Activated T-helper 1 cell treated with anti-CD3 and anti-CD28 coated beads, Interleukin-2, amount 50 U/mL, for 16 hours (primary cell): ENCODE measurements at places on chromosomes 4 and X.

DNA sequence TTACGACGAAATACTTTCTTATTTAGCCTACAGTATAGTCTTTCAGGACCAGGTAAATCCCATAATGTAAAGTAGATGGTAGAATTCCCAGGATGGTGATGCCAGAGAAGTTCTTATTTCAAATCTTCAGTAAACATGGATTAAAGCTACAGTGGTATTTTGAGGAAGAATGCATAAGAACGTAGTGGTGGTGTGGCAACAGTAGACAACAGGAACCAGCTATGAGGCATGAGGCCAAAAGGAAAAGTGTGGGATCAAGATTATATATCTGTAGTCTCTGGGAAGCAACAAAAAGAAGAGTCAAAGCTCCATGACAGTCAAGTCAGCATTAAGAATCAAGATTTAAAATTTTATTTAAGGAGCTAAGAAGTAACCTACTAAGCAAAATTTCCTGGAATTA, 60.2 kb downstream of the METTL14 start:
- no peak for DNase-seq

GRCh38 chr4:2795893-2796848, 3.3 kb downstream of the SH3BP2 start:
- DNase-seq = no peak

- no peak for DNase-seq
These were observed 903.8 kb downstream of the STIM2 start for GRCh38 chr4:27764526-27764837.

GRCh38 chrX:38660395-38661102, 99.2 kb downstream of the TSPAN7 start:
- no peak for DNase-seq

GRCh38 chr4:156723951-156724668, 247.5 kb downstream of the PDGFC start:
- DNase-seq = no peak

- DNase-seq = no peak
These were observed 92.6 kb downstream of the TSPAN5 start for GRCh38 chr4:98565681-98566301.

GRCh38 chrX:19544693-19545305, 29.5 kb upstream of the MAP3K15 start:
- DNase-seq = no peak

GRCh38 chr4:48071191-48071590, 54.6 kb downstream of the NIPAL1 start:
- DNase-seq = no peak

DNA sequence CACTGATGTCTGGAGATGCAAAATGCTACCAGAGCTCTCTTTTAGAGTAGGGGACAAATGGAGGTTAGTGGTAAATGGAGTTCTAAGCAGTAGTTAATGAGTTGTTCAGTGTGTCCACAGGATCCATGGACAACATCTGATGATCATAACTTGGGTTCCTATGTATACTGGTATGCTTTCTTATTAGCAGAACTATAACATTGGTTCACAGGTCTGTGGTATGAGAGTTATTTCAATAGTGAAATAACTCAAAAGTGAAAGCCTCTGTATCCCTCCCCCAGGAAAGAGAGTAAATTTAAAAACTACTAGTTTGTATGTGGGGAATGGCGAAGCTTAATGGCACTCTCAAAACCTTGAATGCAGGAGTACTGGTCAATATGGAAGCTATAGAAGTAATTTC, 363.5 kb upstream of the EMCN start:
- no peak for DNase-seq

DNA sequence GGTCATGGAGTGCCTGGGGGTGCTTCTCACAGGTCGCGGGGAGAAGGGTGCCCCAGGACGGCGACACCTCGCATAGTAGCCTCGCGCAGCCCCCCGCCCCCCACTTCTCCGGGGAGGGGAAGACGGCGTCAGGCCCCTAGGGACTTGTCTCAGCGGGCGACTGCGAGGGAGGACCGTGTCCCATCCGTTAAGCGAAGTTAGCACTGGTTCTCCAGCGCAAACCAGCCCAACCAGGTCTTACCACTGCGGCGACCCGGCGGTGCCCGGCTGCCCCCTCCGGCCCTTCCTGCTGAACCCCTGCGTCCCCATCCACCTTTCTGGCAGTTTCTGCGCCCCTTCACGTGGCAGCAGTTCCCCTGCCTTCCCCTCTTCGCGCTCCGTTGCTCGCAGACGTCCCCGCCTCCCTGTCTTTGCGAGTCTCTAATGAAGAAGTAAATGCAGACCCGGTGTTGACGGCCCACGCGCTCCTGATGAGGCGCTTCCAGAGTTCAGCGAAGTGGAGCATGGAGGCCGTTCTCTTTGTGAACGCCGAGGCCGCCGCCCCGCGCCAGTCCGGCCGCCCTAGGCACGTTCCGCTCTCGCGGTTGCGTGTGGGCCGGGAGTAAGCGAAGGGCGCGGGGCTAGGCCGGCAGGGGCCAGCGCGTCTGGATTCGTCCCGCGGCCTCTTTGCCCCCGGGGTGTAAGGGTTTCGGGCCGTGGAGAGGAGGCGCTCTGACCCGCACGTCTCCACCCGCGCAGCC, 3.0 kb downstream of the SLIT2 start:
- no peak for DNase-seq

DNA sequence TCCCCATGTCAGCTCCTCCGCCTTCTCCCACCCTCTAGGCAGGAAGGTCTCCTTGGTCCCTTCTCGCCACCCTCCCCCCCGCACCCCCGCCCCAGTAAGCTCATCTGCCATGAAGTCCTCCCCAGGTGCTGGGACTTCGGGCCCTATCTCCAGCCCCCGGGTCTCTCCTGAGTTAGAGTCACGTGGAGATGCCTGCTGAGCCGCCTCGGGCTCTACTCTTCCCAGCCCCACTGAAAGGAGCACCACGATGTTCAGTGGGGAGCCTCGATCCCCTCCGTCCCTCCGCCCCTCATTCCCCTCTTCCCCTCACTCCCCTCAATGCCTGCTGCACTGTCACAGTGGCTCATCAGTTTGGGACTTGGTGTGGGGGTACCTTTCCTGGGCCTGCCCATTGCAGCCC, 3.9 kb downstream of the HTRA3 start:
- DNase-seq = no peak

- DNase-seq = no peak
These were observed at the start of gene MID1 for GRCh38 chrX:10620121-10620699. Gene MID1, minus strand, starts transcription at chrX:10620585. Its CDS starts 53,038 bp downstream, at chrX:10567547.

GRCh38 chr4:170007113-170007512, 19.1 kb downstream of the MFAP3L start:
- DNase-seq = no peak

- DNase-seq = no peak
These were observed 12.7 kb upstream of the CXCL6 start for GRCh38 chr4:73823760-73824159.

- no peak for DNase-seq
These were observed 39.6 kb upstream of the SLC7A3 start for GRCh38 chrX:70970482-70970995.

DNA sequence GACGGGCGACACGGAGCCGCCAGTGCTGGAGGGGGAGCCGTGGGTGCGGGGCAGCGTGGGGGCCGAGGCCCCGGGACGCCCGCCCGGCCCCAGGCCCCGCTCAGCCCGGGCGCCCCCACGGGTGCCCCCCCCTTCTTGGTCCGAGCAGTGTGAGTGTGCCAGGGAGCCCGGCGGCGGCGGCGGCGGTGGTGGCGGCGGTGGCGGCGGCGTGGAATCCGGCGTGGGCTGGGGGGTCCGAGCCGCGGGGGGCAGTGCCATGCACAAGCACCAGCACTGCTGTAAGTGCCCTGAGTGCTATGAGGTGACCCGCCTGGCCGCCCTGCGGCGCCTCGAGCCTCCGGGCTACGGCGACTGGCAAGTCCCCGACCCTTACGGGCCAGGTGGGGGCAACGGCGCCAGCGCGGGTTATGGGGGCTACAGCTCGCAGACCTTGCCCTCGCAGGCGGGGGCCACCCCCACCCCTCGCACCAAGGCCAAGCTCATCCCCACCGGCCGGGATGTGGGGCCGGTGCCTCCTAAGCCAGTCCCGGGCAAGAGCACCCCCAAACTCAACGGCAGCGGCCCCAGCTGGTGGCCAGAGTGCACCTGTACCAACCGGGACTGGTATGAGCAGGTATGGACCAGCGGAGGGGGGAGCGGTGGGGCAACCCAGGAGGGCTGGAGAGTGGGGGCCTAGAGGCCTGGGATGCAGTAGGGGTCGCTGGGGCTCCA, 466 bp downstream of the DLG3 start:
- DNase-seq = no peak

GRCh38 chr4:121927948-121928347, 23.9 kb downstream of the TRPC3 start:
- DNase-seq = no peak

- DNase-seq = no peak
These were observed 58.1 kb upstream of the SMIM10 start for GRCh38 chrX:134932528-134933217.

GRCh38 chr4:101066626-101067170, 280.6 kb downstream of the PPP3CA start:
- no peak for DNase-seq

- DNase-seq = no peak
These were observed 51.3 kb upstream of the TMPRSS11F start for GRCh38 chr4:68180849-68181526.

DNA sequence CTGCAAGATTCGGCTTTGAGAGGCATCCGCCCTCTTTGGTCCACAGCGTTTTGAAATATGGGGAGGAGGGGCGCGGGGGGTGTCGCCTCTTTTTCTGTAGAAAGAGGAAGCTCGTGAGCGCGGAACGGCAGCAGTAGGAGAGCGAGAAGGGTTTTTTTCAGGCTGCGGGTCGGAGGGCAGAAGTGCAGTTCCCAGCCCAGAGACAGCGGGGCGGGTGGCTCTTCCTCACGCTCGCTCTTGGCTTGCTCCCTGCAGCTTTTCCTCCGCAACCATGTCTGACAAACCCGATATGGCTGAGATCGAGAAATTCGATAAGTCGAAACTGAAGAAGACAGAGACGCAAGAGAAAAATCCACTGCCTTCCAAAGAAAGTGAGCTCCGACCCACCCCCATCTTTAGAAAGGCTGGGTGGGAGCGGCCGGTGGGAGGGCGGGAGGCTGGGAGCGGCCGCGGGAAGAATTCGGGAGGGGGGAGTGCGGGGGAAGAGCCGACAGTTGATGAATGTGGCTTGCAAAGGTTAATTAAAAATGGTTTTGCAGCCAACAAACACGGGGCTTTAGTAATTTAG, 1.2 kb downstream of the TMSB4X start:
- DNase-seq = no peak

DNA sequence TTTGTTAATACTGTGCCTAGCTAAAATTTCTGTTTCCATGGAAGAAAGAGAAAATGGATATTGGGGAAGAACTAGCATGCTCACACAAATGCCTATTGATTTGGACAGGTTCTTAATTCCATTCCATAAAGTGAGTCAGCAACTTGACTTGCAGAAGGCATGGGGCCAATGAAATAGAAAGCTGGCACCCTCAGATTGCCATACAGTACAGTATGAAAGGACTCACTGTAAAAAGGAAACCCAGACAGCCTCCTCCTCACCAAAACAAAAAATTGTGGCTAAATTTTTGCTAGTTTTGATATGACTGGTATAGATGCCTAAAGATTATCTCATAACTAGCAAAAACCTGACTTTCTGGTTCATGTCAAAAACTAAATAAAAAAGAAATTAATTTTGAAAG, 11.2 kb upstream of the TAB3 start:
- DNase-seq = no peak

GRCh38 chr4:105633241-105633640, 75.2 kb downstream of the INTS12 start:
- no peak for DNase-seq

DNA sequence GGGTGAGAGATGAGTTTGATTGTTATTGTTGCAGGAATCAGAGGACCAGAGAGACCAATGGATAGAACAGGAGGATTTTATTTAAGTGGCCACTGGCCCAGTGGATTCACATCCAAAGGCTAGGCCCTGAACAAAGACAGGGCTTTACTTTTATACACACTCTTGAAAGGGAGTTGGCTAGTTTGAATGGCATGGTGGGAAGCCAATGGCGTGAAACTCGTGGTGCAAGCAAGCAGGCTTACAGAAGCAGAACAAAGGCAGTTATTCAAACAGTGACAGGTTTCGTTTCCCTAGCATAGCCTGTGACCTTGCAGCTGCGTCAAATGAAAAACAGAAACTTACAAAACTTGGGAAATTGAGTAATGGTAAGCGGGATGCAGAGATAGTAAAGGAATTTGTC, 110.2 kb upstream of the PRDX4 start:
- no peak for DNase-seq

GRCh38 chr4:187944179-187944578, 51.4 kb upstream of the ZFP42 start:
- DNase-seq = no peak

DNA sequence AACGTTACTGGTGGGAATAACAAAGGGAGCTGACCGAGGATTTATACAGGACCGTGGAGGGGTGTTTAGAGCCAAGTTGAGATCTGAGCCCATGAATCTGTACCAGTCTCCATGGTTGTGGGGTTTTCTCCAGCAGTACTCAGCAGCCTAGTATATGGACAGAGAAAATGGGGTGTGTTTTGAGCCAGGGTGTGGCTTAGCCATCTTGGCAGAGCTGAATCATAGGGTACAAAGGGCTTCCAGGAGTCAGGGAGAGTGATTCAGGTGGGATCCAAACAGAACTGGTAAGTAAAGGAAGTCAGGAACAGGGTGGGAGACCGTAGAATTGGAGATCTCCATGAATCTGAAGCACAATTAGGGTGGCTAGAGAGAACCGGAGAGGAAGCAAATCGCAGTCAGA, 7.4 kb upstream of the HPRT1 start:
- no peak for DNase-seq

GRCh38 chr4:35541146-35541887, 703.0 kb downstream of the ARAP2 start:
- no peak for DNase-seq

- no peak for DNase-seq
These were observed 51.4 kb downstream of the NALF2 start for GRCh38 chrX:69555481-69556041.

- no peak for DNase-seq
These were observed 257.4 kb downstream of the CFAP299 start for GRCh38 chr4:80592950-80593349.

DNA sequence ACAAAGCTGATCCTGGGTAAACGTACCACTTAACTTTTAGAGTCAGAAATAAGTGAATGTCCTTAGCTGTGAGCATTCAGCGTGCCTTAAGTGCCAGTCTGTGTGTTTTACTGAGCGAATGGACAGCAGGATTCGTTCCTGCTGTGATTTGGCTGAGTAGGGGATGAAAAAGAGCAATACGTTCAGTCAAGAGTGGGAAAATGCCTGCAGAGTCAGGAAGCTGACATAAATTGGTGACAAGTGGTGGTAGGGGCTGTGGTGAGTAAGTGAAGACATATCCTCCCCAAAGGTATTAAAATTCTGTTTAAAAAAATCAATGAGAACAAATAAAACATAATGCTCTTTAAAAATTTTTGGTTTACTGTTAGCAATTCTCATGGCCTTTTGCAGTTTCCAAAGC, 56.6 kb upstream of the TNIP3 start:
- no peak for DNase-seq

GRCh38 chr4:150176547-150176946, 98.3 kb downstream of the DCLK2 start:
- DNase-seq = no peak

DNA sequence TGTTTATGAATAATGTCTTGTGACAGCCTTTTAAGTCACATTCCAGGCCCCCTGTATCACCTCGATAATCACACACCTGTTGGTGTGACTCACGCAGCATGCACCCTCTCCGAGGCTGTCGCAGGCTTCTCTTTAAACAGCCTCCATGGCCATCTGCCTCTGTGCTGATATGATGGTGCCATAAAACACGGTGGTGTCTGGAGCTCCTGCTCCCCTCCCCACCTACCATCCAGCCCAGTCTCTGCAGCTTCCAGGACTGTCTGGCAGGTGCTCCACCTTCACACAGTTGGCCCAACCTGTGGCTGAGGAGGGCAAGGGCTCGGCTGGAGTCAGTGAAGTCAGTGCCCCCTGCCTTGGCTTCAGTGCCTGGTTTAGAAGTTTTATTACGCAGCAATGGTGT, 173.8 kb upstream of the RPL34 start:
- no peak for DNase-seq
